ENCODE measurements at places on chromosomes 5 and 9.

- DNase-seq: no peak
Observed at GRCh38 chr5:14659821-14660607, 4.5 kb upstream of the OTULIN start.

DNA sequence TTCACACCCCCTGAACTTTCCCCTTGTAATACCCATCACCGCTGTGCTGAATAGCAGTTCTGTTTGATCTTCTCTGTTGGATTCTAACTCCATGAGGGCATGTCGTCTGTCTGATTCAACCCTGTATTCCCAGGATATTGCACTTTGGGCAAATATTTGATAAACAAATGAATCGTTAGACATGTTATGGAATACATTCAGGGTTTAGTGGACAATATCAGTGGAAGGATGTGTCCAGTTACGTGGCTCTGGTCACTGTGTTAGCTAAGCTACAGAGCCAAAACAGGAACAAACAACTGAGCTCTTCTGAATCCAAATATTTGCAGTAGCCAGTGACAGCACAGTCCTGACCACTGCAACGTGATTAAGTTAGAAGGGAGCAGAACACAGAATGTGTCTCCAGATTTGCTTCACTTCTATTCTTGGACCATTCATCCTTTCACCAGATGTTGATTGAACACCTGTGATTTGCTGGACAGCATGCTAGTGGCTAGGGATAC is 13.2 kb downstream of the ANGPTL2 start:
- no peak for DNase-seq

- DNase-seq: no peak
Observed at GRCh38 chr9:102456562-102456961, 538.6 kb upstream of the CYLC2 start.

DNA sequence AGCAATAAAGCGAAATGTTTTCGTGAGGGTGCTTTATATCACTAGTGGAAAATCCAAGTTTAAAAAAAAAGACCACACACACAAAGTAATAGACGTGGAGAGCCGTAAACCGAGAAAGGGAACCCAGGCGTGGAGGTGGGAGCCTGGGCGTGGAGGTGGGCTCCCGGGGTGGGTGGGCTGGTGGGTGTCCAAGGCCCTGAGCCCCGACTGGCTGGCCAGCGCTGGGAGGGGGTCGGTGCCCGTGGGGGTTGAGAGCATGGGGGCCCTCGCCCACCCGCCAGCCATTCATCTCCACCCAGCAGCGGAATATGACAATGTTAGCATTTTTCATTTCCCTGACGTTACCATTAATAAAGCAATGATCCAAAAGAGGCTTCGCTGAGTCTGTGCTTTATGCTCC is 135.0 kb downstream of the MVB12B start:
- DNase-seq: no peak

- peak; percentile 43 for DNase-seq
Observed at GRCh38 chr5:137075163-137075970, 423.8 kb downstream of the SPOCK1 start.

GRCh38 chr5:88545338-88545737 is 276.7 kb upstream of the TMEM161B start:
- no peak for DNase-seq

DNA sequence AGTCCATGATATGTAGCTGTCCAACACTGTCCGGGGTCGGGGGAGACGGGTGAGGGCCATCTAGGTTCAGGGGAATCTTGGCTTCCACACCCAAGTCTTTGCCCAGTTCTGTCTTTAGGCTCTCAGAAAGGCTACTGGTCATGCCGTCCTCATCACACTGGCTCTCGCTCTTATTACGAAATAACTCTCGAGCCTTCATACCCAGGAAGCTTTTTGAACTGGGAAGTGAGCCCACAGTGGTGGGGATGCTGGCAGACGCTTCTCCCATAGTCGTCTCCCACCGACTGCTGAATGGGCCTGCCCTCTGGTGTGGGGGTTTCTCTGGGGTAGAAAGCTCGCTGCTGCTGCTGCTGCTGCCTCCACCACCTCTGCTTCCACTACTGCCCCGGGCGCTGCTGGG is 17.6 kb downstream of the SPACA9 start:
- DNase-seq: no peak

GRCh38 chr9:136502940-136503550 is 20.2 kb upstream of the SEC16A start:
- DNase-seq: no peak

DNA sequence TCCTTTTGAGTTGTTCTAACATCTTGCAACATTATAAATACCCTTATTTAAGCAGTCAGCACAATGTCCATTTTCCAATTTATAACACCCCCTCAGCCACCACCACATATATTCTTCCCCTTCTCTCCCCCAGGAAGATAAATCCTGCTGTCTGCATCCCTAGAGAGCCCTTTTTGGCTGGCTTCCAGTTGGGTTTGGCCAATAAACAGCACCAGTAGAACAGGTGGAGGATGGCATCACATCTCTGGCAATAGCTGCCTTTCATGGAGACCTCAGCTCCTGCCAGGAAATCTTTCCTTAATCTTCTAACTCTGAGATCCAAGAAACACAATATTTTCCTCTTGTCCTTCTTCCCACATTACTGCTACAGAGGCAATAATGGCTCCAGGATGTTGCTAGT is 53.7 kb downstream of the TRIM36 start:
- no peak for DNase-seq

- no peak for DNase-seq
Observed at GRCh38 chr5:145697251-145697990, 137.7 kb downstream of the PRELID2 start.

- no peak for DNase-seq
Observed at GRCh38 chr5:108878756-108879155, 131.1 kb downstream of the FER start.

- no peak for DNase-seq
Observed at GRCh38 chr5:98776066-98776705, 2.7 kb downstream of the RGMB start.

DNA sequence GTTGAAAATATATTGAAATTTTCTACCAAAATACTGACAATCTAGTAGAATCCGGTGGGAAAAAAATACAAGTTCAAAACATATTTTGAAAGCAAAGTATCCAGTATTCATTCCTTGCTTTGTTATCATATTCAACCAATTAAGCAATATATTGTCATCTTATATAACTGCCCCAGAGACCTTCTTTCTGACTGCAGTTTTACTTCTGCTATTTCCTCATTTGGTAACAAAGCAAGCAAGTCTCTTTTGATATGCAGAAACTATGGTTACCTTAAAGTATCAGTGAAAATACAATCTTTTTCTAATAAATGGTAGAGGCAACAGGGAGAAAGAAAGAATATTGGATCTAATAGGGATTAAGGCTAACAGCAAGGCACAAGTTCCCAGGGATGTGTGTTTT is 663.7 kb upstream of the MEF2C start:
- no peak for DNase-seq

- DNase-seq: no peak
Observed at GRCh38 chr5:181259974-181260719, 796 bp downstream of the TRIM52 start.

GRCh38 chr5:122077366-122078115 is 518 bp downstream of the LOX start:
- peak; percentile 25 for DNase-seq

DNA sequence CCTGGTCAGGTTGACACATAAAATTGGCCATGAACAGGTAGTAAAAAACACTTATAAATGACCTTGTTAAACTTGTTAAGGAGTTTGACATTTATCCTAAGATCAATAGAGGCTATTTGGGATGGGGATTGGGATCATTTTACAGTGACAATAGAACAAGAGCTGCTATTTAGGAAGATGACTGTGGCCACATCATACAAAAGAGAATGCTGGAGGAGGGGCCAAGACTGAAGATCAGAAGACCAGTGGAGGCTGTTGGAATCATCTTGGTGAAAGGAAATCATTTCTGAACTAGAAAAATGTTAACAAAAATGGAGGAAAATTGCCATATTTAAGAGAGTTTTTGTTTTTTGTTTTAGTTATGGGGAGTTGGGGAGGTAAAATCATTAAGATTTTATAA is 304.8 kb upstream of the TLE4 start:
- DNase-seq: no peak

- DNase-seq: no peak
Observed at GRCh38 chr5:6328173-6328572, 50.2 kb downstream of the MED10 start.

DNA sequence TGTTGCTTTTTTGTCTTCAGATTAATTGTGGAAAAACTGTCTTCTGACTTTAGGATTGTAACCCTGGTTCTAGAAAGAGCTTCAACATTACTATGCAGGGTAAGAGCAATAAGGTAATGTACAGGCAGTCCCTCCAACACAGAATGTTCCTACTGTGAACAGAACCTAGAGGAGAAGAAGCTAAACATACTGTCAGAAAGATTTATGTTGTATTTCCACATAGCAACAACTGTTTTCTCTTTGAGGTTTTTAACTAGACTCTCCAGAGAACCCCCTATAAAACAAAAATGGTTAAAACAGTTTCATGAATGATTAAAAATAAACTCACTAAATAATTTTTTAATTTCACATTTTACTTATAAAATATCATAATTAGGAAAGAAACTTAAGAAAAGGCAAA is 64.3 kb upstream of the NAA35 start:
- DNase-seq: no peak

GRCh38 chr5:132457371-132458225 is 33.0 kb downstream of the IRF1 start:
- no peak for DNase-seq

GRCh38 chr5:127878174-127878750 is 175.1 kb downstream of the CCDC192 start:
- peak; percentile 64 for DNase-seq

GRCh38 chr9:4517274-4517673 is 27.0 kb downstream of the SLC1A1 start:
- no peak for DNase-seq

- no peak for DNase-seq
Observed at GRCh38 chr9:102974530-102974929, 20.6 kb upstream of the CYLC2 start.

DNA sequence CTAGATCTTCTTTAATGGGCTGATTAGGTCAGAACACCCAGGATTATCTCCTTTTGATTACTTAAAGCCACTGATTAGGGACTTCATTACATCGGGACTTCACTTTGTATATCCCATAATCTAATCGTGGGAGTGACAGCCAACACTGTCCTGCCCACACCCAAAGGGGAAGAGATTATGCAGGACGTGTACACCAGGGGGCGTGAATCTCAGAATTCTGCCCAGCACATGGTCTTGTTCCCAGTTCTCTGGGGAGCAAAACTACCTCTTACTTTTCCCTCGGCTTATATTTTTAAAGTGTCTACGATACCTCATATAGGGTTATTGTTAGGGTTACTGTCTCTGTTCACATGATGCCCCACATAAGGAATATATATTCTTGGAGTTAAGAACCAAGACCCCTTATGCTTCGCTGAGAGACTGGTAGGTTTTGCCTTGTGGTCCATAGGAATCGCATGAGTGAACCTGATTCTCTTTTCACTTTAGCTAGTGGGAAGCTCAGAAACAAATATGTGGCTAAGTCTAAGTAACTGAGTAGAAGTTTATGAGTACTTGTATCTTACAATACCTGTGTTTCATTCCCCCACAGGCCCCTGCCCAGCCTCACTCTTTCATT is 192.7 kb downstream of the GNA14 start:
- peak; percentile 32 for DNase-seq

GRCh38 chr5:73174100-73174815 is 1.3 kb downstream of the TMEM174 start:
- no peak for DNase-seq

DNA sequence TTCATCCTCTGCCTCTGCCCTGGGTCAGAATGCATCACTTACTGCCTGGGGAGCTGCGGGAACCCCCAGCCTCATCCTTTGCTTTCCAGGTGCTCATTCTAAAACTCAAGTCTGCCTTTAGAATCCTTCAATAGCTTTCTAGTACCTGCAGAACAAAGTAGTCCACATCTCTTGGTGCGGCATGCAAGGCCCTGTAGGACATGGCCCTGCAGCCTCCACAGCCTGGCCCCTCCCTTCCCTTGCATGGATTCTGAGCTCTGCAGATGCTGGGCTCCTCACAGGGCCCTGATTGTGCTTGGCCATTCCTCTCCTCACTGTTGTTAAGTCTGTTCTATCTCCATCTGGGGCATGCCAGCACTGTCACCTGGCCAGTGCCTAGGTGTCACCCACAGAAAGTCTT is 141.6 kb downstream of the ADCY2 start:
- DNase-seq: no peak

DNA sequence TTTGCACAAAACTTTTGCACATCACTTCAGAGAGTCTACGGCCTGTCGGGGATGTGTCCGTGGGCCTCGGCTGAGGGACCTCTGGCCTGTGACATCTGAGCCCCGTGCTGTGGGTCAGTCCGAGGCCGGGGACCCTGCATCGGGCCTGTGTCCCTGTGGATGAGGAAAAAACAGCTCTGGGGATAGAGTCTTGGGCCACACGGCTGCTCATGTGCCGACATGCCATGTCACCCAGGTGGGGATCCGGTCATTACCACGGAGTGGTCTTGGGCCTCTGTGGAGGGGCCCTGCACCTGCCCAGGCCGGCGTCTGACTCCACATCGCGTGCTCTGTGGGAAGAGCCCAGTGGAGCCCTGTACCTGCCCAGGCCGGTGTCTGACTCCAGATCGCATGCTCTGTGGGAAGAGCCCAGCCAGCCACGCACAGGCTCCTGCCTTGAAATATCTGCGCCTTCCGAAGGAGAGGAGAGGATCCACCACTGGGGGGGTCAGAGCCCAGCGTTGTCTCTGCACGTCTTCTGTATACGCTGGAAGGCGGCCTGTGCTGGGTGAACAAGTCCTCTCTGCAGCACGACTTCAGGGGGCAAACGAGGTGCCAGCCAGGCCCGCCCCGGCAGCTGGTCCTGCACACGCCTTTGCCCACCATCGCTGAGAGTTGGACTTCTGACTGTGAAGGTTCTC is 27.5 kb upstream of the IRX4 start:
- DNase-seq: no peak

- no peak for DNase-seq
Observed at GRCh38 chr9:114482593-114482992, 22.7 kb downstream of the WHRN start.

DNA sequence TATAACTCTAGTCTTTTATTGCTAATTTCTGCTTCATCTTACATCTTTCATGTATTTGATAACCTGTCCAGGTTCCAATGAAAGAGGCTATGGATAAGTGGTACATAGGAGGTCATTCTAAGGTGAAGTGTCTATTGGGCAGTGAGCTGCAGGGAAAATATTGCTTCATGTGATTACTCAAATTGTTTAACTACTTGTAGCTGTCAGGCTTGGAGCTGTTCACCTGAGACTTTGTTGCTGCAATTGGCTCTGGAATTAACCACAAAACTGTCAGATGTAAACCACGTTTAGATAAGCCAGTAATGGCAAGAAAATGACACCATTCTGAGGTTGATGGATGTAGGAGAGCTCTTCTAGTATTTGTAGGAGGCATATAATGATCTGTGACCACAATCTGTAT is 26.0 kb downstream of the ADAMTSL1 start:
- DNase-seq: no peak

- DNase-seq: no peak
Observed at GRCh38 chr5:27034565-27034964, 3.8 kb downstream of the CDH9 start.

DNA sequence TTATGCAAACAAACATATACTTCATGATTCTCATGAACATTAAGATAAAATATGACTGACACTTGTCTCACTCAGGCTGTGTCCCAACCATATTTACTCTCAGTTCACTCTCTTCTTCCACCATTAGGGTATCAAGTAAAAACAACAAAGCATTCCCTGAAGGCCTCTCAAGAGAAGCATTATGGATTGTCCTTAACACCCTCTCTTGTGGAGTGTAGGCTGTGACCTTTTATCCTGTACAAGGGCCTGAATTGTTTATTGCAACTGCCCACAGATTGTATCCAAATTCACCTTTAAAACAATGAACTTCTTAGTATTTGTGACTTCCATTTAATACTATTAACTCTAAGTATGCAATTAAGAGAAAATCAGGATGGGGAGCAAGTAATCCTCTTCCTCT is 78.1 kb downstream of the RICTOR start:
- no peak for DNase-seq

- peak; percentile 67 for DNase-seq
Observed at GRCh38 chr9:127112056-127112455, 10.4 kb downstream of the ANGPTL2 start.

Measured in NCI-H748 treated with DMSO at 0.1 percent for 48 hours (cell line).